ENCODE measurements at places on chromosomes 7 and 10. TPM values are rescaled to one million over a fixed set of nuclear protein-coding genes. Genes with fewer than 3 reads are reported as not detected.

The ATOH7 gene
- total RNA-seq: not detected

The POM121 gene
- 5.4 TPM for total RNA-seq

The SCIN gene
- 2.6 TPM for total RNA-seq

The LRIT1 gene
- not detected for total RNA-seq

The EPHB4 gene
- 590 TPM for total RNA-seq

The ACSL5 gene
- total RNA-seq: 66.1 TPM

The HOXA11 gene
- total RNA-seq: 0.70 TPM

The MAP3K8 gene
- 6.3 TPM for total RNA-seq

The OR2A1 gene
- not detected for total RNA-seq

The SLC13A4 gene
- not detected for total RNA-seq

The MKX gene
- 0.14 TPM for total RNA-seq

The CD36 gene
- total RNA-seq: 171 TPM

The MACROH2A2 gene
- total RNA-seq: under 0.01 TPM

The TDRD1 gene
- under 0.01 TPM for total RNA-seq

The TRIM73 gene
- total RNA-seq: 0.60 TPM

The HGF gene
- 3.4 TPM for total RNA-seq

The RPEL1 gene
- 0.17 TPM for total RNA-seq

The GIMAP6 gene
- total RNA-seq: 262 TPM

The LRRC18 gene
- not detected for total RNA-seq

The TMEM213 gene
- not detected for total RNA-seq

Measured in dermis blood vessel endothelial cell (primary cell).